Activated naive CD4-positive, alpha-beta T cell (primary cell): ENCODE measurements at places on chromosomes 4 and X.

GRCh38 chr4:37812713-37813112 is 13.8 kb upstream of the PGM2 start:
- DNase-seq, result no peak

DNA sequence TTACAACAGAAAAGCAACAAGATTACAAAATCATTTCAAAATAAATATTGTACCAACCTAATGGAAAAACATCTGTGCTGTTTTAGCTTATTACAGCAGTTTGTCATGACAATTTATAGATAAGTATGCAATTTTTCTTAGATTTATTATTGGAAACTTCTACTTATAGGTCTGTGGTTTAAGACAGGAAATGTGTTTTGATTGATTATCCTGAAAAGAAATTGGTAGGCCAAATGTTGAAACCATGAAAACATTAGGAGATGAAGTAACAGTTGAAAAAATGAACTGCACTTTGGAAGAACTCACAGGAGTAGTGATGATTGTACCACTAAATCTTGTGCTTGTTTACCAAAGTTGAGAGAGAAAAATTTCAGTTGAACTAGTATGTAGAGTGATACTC is 162.2 kb upstream of the GIMD1 start:
- DNase-seq, result no peak

GRCh38 chr4:22237155-22237751 is 278.6 kb downstream of the ADGRA3 start:
- peak; percentile 14 for DNase-seq

- no peak for DNase-seq
These were observed 96.5 kb upstream of the KLF3 start for GRCh38 chr4:38567457-38567856.

- no peak for DNase-seq
These were observed 95.4 kb upstream of the USP38 start for GRCh38 chr4:143089291-143089690.

- DNase-seq, result no peak
These were observed 34.2 kb upstream of the C1GALT1C1 start for GRCh38 chrX:120664081-120664480.

DNA sequence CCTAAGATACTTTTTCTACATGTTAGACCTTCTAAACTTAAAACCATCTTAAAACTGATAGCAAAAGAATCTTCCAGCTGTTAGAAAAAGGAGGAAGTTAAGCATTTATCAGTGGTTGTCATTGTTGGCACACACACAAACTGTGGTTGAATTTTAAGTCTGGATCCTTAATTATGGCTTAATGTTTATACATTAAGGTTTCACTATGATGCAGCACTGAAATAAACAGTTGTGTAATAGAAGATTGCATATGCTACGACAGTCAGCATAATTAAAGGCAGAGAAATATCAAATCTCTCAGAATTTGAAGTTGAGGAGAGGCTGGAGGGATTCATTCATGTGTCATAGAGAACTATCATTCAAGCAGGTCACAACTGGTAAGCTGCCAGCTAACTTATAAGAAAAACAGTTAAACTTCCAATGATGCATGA is 32.3 kb downstream of the ADGRA3 start:
- no peak for DNase-seq

DNA sequence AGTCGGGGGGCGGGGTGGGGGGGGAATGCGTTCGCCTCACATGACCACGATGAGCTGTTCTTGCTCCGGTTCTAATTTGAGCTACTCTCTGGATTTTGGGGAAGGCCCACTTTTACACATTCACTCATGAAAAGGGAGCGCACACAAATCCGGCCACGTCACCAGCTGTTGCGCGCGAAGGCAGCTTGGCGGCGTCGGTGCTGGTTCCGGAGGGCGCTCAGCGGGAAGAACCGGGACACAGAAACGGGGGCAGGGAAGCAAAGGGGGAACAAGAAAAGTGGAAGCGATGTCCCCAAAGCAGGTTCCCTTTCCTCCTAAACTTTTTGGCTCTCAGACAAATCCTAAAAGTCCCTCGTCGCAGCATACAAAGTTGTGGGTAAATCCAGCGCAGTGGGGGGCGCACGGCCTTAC is 605 bp downstream of the ANXA5 start:
- DNase-seq, result peak; percentile 4

- DNase-seq, result no peak
These were observed 662.0 kb upstream of the FRG1 start for GRCh38 chr4:189278597-189279165.

DNA sequence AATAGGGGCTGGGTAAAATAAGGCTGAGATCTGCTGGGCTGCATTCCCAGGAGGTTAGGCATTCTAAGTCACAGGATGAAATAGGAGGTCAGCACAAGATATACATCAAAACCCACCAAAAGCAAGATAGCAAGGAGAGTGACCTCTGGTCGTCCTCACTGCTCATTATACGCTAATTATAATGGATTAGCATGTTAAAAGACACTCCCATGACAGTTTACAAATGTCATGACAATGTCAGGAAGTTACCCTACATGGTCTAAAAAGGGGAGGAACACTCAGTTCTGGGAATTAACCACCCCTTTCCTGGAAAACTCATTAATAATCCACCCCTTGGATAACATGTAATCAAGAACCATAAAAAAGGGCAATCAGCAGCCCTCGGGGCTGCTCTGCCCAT is 403.6 kb downstream of the KCNIP4 start:
- no peak for DNase-seq
